ENCODE measurements at places on chromosomes 12 and 14. TPM values are rescaled to one million over a fixed set of nuclear protein-coding genes. Genes with fewer than 3 reads are reported as not detected.

DNA sequence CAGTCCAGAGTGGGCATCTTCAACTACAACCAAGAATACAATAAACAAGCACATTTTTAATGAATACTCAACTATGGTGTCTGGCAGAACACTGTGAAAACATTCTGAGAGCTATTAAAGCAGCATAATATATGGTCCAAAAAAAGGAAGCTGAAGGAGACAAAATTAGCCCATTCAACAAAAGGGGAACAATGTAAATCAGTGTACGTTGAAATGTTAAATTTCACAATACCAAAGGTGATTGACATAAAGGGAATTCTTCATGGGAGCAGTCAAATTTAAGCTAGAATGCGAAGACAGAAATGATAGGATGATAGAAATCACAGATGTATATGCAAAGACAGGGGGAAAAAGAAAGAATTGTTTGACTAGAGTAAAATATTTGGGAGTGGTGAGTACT is 41.3 kb upstream of the SYCP3 start:
- DNase-seq, result no peak

The KIF26A gene
- 0.34 TPM for total RNA-seq

GRCh38 chr12:110079477-110080400 is 31.4 kb upstream of the C12orf76 start:
- peak; percentile 77 for DNase-seq

DNA sequence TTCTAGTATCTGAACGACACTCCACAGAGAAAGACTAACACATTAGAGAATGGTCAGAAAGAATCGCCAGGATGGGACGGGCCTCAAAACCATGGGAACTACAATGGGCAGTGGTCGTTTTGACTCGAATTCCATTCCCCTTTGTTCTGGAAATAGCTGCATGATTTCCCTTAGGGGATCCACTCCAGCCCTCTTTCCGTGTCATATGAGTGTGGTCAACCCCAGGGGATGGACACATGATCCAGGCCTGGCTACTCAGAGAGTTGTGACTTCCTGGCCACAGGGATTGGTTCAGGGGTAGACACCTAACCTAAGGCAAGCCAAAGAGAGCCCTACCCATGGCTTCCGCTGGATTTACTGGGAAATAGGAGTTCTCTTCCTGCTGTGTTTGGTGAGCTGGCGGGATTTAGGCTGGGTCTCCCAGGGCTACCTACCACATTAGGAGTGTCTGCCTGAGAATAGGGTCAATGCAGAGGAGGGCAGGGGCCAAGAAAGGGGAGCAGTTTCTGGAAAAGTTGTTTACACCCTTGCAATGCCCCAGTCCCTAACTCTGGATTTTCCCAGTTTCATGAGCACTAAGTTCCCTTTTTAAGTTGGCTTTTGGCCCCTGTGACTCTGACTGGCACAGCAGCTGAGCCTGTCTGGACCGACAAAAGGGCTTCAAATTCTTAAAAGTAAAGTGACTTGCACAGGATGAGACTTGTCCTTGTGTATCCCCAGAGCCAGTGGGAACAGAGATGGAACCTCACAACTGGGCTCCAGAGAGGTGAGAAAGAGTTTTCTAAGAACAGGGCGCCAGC is 28.1 kb upstream of the GPATCH2L start:
- no peak for DNase-seq

The PRPH gene
- total RNA-seq, result not detected

The FCF1 gene
- 61.8 TPM for total RNA-seq

- no peak for DNase-seq
These were observed 22.1 kb downstream of the SEC23A start for GRCh38 chr14:39080886-39081285.

DNA sequence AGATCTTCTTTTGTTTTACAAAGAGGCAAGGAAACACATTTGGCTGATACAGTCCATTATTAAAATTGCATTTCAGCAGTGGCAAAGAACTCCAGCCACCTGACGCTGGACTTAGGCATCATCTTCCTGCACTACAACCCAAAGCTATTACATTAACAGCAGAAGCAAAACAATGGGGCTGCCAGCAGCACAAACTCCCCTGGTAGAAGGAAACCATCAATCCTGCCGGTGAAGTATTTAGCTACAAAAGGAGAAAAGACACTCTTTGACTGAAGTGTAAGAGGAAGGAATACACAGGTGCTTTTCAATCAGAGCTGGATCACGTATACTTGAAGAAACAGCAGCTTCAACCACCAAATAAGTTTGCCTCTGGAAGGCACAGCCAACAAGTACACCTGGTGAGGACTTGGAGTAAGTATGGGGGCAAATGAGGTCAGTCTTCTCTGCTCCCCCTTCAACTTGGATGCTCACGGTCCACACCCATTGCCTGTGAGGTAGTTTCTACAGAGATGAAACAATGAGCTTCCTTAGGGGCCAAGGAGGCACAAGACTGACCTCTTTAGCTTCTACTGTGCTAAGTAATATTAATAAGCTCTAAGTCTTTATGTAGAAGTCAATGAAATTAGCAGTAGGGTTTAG is 125.9 kb upstream of the FOXN3 start:
- no peak for DNase-seq

- DNase-seq, result no peak
These were observed 40.6 kb upstream of the CDKN3 start for GRCh38 chr14:54356172-54356571.

The P2RX7 gene
- total RNA-seq, result 6.5 TPM

GRCh38 chr12:120500581-120500980 is 4.7 kb downstream of the DYNLL1 start:
- DNase-seq, result no peak

The NANOG gene
- total RNA-seq, result not detected

DNA sequence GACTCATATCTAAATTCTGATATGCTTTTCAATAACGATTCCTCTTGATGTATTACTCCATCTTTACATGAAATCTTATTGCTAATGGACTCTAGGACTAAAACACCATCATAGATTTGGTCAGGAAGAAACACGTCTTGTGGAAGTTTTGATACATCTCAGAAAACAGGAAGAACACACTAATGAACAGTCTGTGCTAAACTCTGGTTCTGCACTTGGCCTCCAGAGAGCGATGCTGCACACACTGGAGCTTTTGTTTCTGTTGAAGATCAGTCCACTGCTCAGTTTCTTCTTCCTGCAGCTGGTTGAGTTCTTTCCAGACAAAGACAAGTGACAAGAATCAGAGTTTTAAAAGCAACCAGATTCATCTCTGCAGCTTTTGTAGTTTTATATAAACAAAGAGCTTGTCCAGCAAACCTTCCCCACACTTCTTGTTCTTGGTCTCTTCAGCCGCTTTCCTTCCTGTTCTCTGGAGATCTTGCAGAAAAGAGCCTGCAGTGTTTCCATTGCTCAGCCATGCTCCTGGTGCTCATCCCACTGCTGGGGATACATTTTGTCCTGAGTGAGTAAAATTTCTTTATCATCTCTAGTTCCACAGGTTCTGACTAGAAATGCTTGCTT is 229.1 kb upstream of the OR4E1 start:
- peak; percentile 29 for DNase-seq

- peak; percentile 64 for DNase-seq
These were observed 10.5 kb upstream of the JPH4 start for GRCh38 chr14:23588884-23589598.

- no peak for DNase-seq
These were observed 86.9 kb upstream of the FLRT2 start for GRCh38 chr14:85442996-85443395.

- peak; percentile 58 for DNase-seq
These were observed at the start of gene IFI27L2 for GRCh38 chr14:94129111-94129757. TSS of gene IFI27L2 (minus strand) at chr14:94129604. CDS start at chr14:94129564, 40 bp downstream.

GRCh38 chr12:97921979-97922722 is 459.5 kb downstream of the RMST start:
- no peak for DNase-seq

- DNase-seq, result peak; percentile 24
These were observed 31.9 kb downstream of the CCDC91 start for GRCh38 chr12:28222081-28222700.

GRCh38 chr12:64099397-64099796 is 122.7 kb downstream of the KICS2 start:
- DNase-seq, result no peak

- no peak for DNase-seq
These were observed 17.8 kb upstream of the CD9 start for GRCh38 chr12:6182279-6182898.

DNA sequence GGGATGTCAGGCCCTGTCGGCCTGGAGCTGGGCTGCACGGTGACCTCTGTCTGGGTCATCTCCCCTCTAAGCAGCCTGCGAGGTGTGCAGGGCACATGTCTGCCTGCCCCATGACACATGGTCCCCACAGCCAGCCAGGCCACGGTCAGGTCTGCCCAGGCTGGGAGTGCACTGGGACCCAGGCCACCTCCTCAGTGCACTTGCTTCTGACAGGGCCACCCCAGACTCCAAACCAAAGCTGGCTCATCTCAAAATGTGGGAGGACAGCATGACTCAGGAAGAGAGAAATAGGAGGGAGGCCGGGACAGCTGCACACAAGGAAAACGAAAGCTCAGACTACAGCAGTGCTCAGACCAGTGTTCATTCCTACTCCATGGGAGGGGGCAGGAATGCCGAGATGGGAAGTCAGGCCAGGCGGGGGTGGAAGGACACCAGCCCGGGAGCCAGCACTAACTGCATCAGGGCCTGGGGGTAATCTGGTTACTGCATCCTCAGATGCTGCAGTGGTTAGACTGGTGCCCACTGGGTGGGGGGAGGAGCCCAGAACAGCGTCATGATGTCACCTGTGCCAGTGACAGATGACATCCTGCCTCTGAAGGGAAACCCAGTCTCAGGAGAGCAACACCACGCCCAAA is 4.0 kb downstream of the P2RX2 start:
- no peak for DNase-seq

- peak; percentile 13 for DNase-seq
These were observed 359.3 kb downstream of the BCL11B start for GRCh38 chr14:98912655-98913054.

GRCh38 chr12:85057370-85057963 is 21.3 kb downstream of the LRRIQ1 start:
- DNase-seq, result no peak

The HOTAIR gene
- total RNA-seq, result not detected

The PTCSC3 gene
- not detected for total RNA-seq

The MORN3 gene
- total RNA-seq, result 0.34 TPM

- DNase-seq, result no peak
These were observed 47.3 kb upstream of the NCOR2 start for GRCh38 chr12:124614512-124615292.

The C14orf93 gene
- total RNA-seq, result 9.2 TPM

DNA sequence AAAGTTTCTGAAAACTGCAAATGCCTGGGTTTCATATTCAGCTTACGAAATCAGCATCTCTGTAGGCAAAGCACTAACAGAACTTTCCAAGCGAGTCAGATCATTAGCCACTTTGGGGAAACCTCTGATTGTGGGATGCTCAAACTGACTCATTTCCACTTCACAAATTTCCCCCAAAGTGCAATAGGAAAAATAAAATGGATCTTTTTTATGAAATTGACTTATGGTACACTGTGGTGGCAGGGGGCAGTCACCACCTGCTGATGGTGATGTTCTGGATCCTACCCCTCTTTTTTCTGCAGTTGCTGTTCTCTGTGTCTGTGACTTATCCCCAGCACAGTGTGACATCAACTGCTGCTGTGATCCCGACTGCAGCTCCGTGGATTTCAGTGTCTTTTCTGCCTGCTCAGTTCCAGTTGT is 5.6 kb downstream of the TCTN1 start:
- DNase-seq, result no peak

The LRFN5 gene
- total RNA-seq, result not detected

The IL31 gene
- 54.3 TPM for total RNA-seq

DNA sequence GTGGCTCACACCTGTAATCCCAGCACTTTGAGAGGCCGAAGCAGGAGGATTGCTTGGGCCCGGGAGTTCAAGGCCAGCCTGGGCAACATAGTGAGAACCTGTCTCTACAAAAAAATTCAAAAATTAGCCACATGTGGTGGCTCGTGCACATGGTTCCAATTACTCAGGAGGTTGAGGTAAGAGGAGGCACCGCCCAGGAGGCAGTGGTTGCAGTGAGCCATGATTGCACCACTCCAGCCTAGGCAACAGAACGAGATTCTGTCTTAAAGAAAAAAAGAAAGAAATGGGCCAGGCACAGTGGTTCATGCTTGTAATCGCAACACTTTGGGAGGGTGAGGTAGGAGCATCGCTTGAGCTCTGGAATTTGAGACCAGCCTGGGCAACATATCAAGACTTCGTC is 33.5 kb downstream of the MAP1LC3B2 start:
- no peak for DNase-seq

The SLC7A7 gene
- total RNA-seq, result not detected

DNA sequence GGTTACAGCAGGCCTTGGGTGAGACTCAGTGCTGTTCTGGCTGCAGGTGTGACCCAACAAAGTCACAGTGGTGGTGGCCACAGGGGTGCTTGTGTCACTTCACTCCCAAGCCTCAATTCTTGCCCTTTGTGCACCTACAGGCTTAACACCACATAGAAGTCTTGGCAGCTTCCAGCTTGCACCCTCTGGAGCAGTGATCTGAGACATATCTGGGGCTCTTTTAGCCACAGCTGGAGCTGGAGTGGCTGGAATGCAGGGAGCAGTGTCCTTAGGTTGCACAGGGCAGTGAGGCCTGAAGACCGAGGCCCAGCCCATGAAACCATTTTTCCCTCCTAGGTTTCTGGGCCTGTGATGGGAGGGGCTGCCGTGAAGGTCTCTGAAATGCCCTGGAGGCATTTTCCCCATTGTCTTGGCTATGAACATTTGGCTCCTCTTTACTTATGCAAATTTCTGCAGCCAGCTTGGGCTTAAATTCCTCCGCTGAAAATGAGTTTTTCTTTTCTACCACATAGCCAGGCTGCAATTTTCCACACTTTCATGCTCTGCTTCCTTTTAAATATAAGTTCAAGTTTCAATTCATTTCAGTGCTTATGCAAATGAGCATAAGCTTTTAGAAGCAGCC is 37.7 kb downstream of the ADAM21 start:
- no peak for DNase-seq

DNA sequence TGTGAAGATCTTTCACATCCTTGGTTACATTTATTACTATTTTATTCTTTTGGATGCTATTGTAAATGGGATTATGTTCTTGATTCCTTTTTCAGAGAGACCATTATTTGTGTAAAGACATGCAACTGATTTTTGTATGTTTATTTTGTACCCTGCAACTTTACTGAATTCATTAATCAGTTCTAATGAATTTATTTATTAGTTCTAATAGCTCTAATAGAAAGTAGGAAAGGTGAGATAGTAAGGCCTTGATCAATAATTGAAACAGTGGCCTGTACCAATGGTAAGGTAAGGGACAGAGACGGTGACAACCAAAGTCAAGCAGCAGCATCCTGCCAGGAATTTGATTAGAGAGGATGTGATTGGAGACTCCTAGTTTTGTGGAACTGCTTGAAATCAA is 224.1 kb downstream of the PHLDA1 start:
- no peak for DNase-seq

DNA sequence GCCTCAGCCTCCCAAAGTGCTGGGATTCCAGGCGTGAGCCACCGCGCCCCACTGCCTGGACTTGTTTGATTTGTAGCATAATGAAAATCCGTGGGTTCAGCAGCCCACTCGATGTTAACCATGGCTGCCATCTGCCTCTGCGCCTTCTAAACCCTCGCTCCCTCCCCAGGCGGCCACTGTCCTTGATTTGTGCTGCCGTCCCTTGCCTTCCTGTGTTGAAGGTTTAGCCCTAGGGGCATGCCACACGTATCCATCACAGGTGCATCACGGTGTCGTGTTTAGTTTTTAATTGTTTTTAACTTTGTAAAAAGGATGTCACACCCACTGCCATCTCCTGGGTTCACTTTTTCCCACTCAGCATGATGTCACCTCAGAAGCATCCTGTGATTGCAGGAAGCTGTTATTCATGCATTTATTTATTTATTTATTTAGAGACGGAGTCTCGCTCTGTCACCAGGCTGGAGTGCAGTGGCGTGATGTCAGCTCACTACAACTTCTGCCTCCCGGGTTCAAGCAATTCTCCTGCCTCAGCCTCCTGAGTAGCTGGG is 24.5 kb upstream of the ULK1 start:
- DNase-seq, result no peak

The SLCO1B1 gene
- total RNA-seq, result not detected

The TIMM9 gene
- total RNA-seq, result 65.1 TPM

Measured in activated T-helper 2 cell treated with anti-CD3 and anti-CD28 coated beads, Interferon-gamma antibody, Interleukin-2, Interleukin-4, amounts not matched to agents 10 μg/mL and 5 μg/mL and 100 μg/mL, durations not matched to agents 14 hours and 24 hours and 36 hours (primary cell).